Lung microvascular endothelial cell (primary cell): ENCODE measurements at places on chromosomes 6 and 20. TPM values are rescaled to one million over a fixed set of nuclear protein-coding genes. Genes with fewer than 3 reads are reported as not detected.

DNA sequence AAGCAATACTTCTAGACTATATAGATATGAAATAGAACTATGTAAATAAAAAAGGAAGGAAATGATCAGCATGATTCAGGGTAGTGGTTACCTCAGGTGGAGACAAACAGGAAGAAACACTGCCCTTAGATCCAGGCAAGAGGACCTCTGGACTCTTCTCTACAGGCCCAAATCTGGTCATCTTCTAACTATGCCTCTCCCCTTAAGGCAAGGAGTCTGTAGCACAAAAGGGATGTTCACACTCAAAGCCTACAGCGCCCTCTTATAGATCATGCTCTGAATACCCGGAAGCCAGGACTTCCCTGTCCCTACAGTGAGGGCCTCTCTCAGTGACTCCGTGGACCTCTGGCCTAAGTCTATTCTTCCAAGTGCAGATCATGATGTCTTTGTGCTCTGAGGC, 30.4 kb upstream of the HIVEP2 start:
- no peak for DNase-seq

DNA sequence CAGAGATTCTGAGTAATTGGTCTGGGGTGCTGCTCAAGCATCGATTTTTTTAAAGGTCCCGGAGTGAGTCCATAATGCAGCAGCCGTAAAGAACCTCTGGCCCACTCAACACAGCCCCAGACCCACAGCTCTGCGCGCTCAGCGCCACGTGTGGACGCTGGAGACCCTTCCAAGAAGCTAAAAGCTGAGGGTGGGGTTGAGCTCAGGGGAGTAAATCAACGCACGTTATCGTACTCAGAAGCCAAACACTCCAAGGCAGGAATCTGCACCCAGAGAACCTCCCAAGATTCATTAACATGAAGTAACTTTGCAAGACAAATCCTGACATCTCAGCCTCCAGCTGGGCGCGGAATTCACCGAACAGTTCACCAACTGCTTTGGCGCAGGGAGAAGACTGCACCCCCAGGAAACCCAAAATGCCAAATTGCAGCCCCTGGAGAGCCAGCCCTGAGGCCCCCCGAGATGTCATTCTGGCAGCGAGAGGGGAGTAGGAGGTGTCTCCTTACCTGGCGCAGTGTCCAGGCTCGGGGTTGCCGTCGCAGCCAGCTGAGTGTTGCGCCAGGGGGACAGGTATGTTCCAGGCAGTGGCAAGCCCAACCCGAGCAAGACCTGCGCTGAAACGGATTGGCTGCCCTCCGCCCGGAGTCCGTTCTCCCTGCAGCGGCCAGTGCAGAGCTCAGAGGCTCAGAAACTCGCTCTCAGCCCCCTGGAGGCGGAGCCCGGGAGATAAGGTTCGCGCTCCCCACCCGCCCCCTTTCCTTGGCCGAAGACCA, at the start of gene COL21A1:
TSS of gene COL21A1 (minus strand) at position 700 of the 773 bp plus-strand sequence. CDS start 64,962 bp downstream, outside the sequence.
- DNase-seq: peak; percentile 17

DNA sequence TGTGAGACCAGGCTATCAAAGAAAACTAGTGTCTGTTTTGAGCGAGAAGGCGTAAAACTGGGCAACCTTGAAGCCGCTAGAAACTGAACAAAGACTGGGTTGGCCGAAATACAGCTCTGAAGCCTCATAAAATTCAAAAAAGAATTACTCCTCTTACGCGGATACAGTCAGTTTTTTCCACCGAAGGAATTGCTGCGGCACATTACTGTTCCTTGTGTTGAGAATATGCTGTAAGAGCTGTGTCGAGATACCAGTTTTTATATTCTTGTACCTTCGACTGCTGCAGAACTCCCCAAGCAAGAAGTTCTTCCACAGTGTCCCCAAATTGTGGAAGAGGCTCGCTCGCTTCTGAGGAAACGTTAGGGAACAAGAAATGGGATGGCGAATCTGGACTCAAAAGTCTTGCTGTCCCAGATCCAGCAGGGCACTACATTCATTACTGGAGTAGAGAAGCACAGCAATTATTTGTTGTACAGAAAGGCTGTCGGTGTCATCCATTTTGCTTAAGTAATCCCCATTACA, 523 bp upstream of the COX7A2 start:
- DNase-seq: no peak

DNA sequence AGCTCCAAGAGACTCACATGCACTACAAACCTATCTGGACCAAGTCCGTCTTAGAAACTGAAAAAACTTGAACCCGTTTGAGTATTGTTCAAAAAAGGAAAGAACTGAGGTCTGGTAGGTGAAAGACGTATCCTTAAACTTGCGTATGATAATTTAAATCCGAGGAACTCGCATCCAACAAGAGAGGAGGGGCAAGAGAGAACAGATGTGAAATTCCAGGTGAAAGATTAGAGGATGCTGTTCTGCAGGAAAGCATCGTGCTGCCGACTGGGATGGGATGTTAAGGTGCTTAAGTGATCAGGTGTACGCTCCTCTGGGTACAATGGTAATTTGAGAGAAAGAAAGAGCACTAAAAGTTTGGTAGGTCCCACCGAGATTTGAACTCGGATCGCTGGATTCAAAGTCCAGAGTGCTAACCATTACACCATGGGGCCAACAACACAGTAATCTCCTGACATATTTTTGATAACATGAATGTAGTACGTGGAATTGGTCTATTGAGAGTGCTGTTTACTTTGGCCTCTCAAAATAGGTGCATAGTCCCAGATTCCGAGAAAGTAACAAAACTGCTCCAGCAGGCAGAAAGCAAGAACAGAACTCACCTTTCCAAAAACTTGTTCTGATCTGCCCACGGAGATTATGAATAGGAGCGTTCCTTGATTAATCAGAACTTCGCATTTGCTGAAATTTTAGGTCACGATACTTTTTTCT, 53.5 kb upstream of the BTN3A2 start:
- DNase-seq: peak; percentile 69

HEY2 gene
- 0.22 TPM in 1 of 2 replicates, not detected in the other for total RNA-seq

GRCh38 chr20:10508060-10508459, 73.0 kb downstream of the SLX4IP start:
- no peak for DNase-seq

DNA sequence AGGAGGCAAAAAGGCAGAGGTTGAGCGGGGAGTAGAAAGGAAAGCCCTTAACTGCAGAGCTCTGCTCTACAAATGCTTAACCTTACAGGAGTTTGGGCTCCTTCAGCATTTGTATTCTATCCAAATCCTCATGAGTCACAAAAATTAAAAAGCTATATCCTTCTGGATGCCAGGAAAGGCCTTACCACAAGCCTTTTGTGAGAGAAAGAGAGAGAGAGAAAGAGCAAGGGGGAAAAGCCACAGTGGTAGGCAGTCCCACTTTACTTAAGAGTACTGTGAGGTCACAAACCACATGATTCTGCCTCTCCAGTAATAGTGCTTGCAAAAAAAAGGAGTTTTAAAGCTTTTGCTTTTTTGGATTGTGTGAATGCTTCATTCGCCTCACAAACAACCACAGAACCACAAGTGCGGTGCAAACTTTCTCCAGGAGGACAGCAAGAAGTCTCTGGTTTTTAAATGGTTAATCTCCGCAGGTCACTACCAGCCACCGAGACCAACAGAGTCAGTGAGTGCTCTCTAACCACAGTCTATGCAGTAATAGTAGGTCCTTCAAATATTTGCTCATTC, at the start of gene RUNX2:
TSS of gene RUNX2 (plus strand) at position 375 of the 567 bp plus-strand sequence. CDS start 397 bp downstream, outside the sequence.
- no peak for DNase-seq

- DNase-seq: no peak
Measured at GRCh38 chr6:33695451-33695887, 16.0 kb downstream of the UQCC2 start.

GGT7 gene
- total RNA-seq: 2.2 and 3.4 TPM in 2 replicates

CLPSL2 gene
- not detected in 2 replicates for total RNA-seq

- no peak for DNase-seq
Measured at GRCh38 chr20:52518735-52519134, 327.2 kb upstream of the ZFP64 start.

DNA sequence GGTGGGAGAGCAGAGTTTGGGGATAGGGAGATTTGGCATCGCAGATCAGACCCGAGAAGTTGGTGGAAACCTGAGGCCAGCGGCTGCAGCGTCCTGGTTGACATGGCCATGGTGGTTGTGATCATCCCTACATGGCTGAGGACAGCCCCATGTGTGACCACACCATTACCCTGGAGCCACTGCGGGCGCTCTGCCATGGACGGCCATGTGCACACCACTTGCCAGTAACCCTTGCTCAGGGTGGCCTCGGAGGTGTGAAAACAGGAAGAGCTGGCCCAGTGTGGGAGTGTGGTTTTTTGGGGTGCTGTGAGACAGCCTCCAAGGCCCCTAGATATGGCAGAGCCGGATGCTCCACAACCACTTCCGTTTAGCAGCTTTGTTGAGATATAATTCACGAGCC, 64.4 kb downstream of the TMEM242 start:
- DNase-seq: no peak

DNA sequence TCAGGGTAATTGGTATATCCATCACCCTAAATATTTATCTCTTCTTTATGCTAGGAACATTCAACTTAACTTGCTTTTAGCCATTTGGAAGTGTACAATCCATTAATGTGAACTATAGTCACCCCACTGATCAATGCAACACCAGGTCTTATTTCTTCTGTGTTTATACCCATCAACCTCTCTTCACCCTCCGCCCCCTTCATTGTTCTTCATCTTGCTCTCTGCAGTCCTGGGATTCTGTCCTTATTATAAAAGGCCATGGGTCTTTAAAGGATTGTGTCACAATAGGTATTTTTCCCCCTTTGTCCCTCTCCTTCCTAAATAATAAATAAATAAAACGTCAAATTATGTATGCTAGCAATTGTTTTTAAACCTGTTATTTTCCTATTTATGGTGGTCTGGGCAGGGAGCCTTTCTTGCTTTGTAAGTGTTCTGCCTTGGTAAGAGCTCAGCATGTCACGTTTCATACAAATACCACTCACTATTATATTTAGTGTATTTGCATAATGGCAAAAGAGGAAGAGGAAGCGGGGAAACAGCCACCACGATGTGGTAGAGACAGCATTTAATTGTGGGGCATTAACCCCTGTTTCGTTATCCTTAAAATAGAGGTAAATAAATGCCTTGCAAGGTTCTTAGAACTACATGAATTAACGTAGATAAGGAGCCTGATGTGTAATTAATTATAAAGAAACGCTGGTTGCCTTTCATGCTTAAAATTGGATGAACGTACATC, 1.9 kb downstream of the ABRACL start:
- no peak for DNase-seq

- DNase-seq: no peak
Measured at GRCh38 chr6:88251301-88251700, 85.2 kb upstream of the CNR1 start.

GRCh38 chr6:81751388-81752083, 945 bp downstream of the TENT5A start:
- peak; percentile 57 for DNase-seq

PTCRA gene
- total RNA-seq: not detected in 2 replicates

CDH22 gene
- total RNA-seq: under 0.01 and 0.79 TPM in 2 replicates

RIPPLY2 gene
- total RNA-seq: 0.22 and 0.40 TPM in 2 replicates

DNA sequence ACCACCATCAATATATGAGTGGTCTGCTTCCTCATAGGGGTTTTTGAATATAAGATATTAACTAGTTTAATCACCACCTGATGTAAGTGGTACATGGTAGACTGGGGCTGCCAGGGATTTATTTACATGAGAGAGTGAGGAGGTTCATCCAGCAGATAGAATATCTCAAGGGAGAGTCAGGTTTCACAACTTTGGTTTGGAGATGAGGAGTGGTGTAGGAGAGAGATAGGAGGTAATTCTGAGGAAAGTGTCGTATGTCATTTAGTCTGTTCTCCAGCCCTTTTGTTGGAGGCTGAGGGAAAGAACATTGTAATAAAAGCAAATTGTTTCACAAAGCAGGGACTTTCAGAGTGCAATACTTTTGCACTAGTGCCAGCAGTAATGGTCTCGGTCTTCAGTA, 16.8 kb downstream of the L3MBTL3 start:
- no peak for DNase-seq

TRIM15 gene
- not detected in 2 replicates for total RNA-seq

NNAT gene
- 0.22 TPM in 1 of 2 replicates, not detected in the other for total RNA-seq

PI3 gene
- not detected in 2 replicates for total RNA-seq

NECAB3 gene
- total RNA-seq: 7.2 and 9.7 TPM in 2 replicates

DNA sequence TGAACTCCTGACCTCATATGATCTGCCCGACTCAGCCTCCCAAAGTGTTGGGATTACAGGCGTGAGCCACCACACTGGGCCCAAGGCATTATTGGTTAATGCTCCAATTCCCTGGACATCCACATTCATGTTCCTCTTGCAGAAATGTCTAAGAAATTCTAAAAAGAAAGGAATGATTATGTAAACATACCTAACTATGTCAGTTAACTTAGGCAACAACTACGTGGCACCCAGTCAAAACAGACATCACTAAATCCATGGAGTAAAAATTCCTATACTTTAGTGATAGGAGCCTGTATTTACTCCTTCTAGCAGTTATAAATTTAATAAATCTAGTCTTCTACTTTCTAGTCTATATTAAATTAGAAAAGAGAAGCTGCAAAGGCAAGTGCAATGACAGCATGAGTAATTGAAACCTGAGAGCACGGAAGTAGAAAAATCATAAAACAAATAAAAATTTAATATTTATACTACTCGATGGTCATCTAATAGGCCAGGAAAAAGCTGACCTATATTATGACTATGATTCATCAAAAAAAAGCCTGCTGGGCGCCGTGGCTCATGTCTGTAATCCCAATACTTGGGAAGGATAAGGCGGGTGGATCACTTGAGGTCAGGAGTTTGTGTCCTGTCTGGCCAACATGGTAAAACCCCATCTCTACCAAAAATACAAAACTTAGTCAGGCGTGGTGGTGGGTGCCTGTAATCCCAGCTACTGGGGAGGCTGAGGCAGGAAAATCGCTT, 4.2 kb downstream of the AHI1 start:
- peak; percentile 47 for DNase-seq
